Tibial artery (tissue), 4 donors: ENCODE measurements at places on chromosomes 16 and 17.

DNA sequence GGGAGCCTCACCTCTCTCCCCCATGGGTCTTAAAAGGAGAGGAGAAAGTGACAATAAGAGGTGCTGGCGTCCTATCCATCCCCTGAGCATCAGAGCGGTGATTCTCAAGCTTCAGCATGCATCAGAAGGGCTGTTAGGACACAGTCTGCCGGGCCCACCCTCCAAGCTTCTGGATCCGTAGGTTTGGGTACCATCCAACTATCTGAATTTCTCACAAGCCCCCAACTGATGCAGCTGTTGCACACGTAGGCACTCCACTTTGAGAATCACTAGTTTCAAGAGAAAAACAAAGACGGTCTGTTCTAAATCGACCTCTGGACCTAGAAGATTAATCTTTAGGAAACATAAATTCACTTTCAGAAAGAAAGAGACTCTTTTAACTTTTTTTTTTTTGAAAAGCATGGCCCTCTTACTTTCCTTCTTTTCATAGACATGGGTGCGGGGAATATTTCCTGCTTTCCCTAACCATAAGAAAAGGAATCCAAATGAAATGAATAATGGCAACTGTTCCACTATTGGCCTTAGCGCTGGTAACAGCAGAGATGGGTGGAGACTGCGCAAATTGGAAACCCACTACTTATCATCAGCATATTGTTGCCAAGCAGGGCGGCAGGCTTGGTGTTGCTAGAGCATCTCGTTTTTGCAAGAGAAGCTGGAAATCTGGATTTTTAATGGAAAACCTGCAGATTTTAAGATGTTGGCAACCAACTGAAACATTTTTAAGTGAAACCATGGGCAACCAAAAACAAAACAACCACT lies 144.4 kb downstream of the GAS7 start:
- H3K4me3 ChIP-seq, result no peak overlapping the region
- H3K27me3 ChIP-seq, result no peaks in the 10 kb centered on the region
- H3K4me1 ChIP-seq, result no peaks in the 10 kb centered on the region
- no peak overlapping the region for H3K27ac ChIP-seq
- no peaks in the 10 kb centered on the region for H3K36me3 ChIP-seq

DNA sequence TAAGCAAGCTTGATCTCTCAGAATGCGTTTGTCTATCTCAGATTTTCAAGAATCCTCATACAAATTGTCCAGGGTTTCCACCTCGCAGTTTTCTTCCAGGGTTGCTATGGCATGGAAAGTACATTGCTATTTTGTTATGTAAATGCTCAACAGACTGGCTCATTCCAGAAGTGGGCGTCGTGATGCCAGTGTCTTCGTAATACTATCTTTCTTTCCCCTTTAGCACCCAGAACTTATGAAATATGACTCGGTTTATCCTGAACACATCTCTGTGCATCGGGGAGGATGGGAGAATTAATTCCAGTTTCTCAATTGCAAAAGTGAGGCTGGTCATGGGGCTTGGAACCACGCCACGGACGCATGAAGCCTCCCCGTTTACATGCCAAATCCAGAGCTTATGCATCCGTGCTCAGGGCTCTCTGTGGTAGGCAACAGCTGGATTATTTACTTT lies 405.0 kb downstream of the WWOX start:
- no peaks in the 10 kb centered on the region for H3K36me3 ChIP-seq
- H3K27me3 ChIP-seq, result no peaks in the 10 kb centered on the region
- H3K4me3 ChIP-seq, result no peak overlapping the region
- peak; percentile 45 for DNase-seq
- H3K27ac ChIP-seq, result no peak overlapping the region

- H3K4me1 ChIP-seq, result no peaks in the 10 kb centered on the region
- no peak overlapping the region for H3K4me3 ChIP-seq
- H3K27ac ChIP-seq, result peak overlapping the region; percentile 89
- no peaks in the 10 kb centered on the region for H3K36me3 ChIP-seq
- peak; percentile 56 for DNase-seq
- no peaks in the 10 kb centered on the region for H3K27me3 ChIP-seq
Measured at GRCh38 chr17:50027881-50028735, 27.8 kb upstream of the ITGA3 start.

- H3K27ac ChIP-seq, result no peak overlapping the region
- H3K4me3 ChIP-seq, result no peak overlapping the region
- H3K4me1 ChIP-seq, result no peaks in the 10 kb centered on the region
- no peak for DNase-seq
- H3K27me3 ChIP-seq, result no peaks in the 10 kb centered on the region
- H3K36me3 ChIP-seq, result no peaks in the 10 kb centered on the region
Measured at GRCh38 chr17:6374761-6375312, 60.1 kb downstream of the AIPL1 start.

DNA sequence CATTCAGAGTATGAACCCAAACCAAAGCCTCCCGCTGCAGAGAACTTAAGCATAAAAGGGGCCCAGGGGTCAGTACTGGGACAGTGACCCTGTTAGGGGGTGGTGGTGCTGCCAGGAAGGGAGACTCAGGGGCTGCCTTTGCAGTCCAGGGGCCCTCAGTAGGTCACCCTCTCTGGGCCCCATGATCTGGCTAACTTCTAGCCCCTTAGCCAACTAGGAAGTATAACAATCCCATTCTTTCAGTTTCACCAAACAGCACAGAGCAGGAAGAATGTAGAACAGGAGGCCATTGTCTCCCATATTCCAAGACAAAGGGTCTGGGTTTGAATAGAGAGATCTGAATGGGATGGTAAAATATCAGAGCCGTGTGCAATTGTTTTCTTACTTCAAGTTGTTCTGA lies 378.6 kb upstream of the C16orf82 start:
- no peak overlapping the region for H3K4me3 ChIP-seq
- no peak for DNase-seq
- no peaks in the 10 kb centered on the region for H3K27me3 ChIP-seq

DNA sequence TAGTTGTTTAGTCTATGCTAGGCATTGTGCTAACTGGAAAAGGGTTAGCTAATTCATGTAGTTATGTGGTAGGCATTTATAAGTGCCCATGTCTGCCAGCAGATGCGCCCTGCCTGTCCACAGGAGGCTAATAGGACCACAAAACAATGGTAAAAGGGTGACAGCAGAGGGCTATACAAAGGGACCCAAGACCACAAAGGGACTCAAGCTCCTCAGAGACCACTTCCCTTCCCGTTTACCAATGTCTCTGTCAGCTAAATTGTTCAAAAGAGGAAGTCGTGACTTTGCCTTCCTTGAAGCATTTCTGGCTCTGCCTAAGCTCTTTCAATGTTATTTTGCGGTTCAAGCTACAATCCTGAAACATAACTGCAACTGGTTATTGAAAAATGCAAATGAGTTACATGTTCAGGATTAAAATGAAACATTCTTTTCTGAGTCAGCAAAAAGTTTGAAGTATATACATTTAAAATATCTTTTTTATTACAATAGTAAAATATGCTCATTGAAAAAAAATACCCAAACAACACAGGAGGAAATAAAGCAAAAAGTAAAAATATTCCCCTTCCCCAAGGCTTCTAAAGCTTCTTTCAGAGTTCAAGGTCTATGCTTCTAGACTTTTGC lies 149.2 kb downstream of the MAF start:
- no peak overlapping the region for H3K27ac ChIP-seq
- no peak overlapping the region for H3K4me3 ChIP-seq
- H3K4me1 ChIP-seq, result no peaks in the 10 kb centered on the region
- DNase-seq, result no peak
- H3K27me3 ChIP-seq, result peaks cover 6% of the 10 kb centered on the region

GRCh38 chr17:27975146-27976011 lies 67.1 kb upstream of the NLK start:
- no peak for DNase-seq
- no peaks in the 10 kb centered on the region for H3K4me1 ChIP-seq
- no peaks in the 10 kb centered on the region for H3K36me3 ChIP-seq
- H3K27me3 ChIP-seq, result no peaks in the 10 kb centered on the region
- H3K4me3 ChIP-seq, result no peak overlapping the region
- H3K27ac ChIP-seq, result no peak overlapping the region

DNA sequence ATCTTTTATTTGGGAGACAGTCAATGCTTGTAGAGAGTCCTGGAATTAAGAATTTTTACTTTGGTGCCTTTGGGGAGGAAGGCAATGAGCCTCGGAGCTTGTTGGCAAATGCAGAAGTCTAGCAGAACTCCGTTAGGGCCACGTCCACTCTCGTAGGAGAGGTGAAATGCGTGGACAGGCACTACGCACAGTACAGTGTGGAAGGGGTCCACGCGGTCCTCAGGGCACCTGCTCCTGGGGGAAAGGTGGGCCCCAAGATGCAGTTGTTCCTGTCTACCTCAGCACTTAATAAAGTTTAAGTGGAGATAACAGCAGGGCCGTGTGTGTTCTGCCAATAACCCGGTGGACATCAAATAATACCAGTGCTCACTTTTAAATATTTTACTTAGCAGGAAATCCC lies 1.8 kb downstream of the RAB11FIP3 start:
- H3K27me3 ChIP-seq, result no peaks in the 10 kb centered on the region
- peak overlapping the region; percentile 59 for H3K27ac ChIP-seq
- H3K36me3 ChIP-seq, result no peaks in the 10 kb centered on the region
- no peak for DNase-seq

- H3K36me3 ChIP-seq, result no peaks in the 10 kb centered on the region
- H3K4me1 ChIP-seq, result no peaks in the 10 kb centered on the region
- no peak for DNase-seq
- H3K4me3 ChIP-seq, result no peak overlapping the region
Measured at GRCh38 chr16:9868606-9869149, 313.6 kb downstream of the GRIN2A start.

DNA sequence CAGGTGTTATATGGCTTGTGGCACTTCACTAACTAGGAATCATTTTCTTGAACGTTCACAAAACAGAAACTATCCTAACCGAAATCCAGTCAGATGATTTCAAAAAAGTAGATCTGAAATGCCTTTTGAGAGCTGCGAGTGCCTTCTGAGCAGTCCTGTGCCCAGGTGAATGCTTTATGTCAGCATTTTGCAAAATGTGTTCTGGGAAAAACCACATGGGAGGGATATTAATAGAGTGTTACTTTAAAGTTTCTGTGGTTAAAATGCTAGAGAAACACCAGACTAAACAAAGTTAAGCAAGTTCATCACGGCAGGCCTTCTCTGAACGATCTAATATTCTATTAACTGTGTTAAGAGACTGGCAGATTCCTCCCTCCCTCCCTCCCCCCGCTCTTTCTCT lies 15.8 kb upstream of the RGS9 start:
- no peak overlapping the region for H3K27ac ChIP-seq
- no peak overlapping the region for H3K4me3 ChIP-seq
- H3K27me3 ChIP-seq, result no peaks in the 10 kb centered on the region
- peaks cover 3% of the 10 kb centered on the region for H3K4me1 ChIP-seq
- H3K36me3 ChIP-seq, result no peaks in the 10 kb centered on the region

- DNase-seq, result no peak
- no peak overlapping the region for H3K27ac ChIP-seq
- H3K4me1 ChIP-seq, result peaks cover 16% of the 10 kb centered on the region
- no peaks in the 10 kb centered on the region for H3K27me3 ChIP-seq
- no peak overlapping the region for H3K4me3 ChIP-seq
- no peaks in the 10 kb centered on the region for H3K36me3 ChIP-seq
Measured at GRCh38 chr17:4994081-4994595, 3.2 kb downstream of the INCA1 start.

DNA sequence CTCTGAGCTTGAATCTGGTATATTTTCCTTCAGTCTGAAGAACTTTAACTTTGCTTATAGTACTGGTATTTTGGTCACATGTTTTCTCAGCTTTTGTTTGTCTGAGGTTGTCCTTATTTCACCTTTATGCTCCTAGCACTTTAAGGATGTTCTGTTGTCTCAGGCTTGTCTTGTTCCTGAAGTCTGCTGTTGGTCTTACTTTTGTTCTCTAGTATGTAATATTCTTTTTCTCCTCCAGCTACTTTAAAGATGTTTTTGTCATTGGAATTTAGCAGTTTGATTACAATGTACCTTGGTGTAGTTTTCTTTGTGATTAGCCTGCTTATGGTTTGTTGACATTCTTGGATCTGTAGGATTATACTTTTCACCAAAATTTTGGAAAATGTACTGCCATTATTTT lies 23.6 kb downstream of the RPTOR start:
- no peaks in the 10 kb centered on the region for H3K27me3 ChIP-seq
- no peaks in the 10 kb centered on the region for H3K36me3 ChIP-seq
- DNase-seq, result no peak

GRCh38 chr17:6069539-6070429 lies at the start of gene WSCD1:
TSS of gene WSCD1 (plus strand) at chr17:6070379. CDS start at chr17:6080659, 10,280 bp downstream.
- no peak for DNase-seq
- peak within 1 kb of the TSS; percentile 57 for H3K27ac ChIP-seq
- no peaks in the 10 kb centered on the region for H3K4me1 ChIP-seq
- H3K4me3 ChIP-seq, result peak within 1 kb of the TSS; percentile 83
- no peaks in the 10 kb centered on the region for H3K36me3 ChIP-seq

GRCh38 chr16:4404247-4404966 lies 12.0 kb downstream of the CORO7 start:
- H3K4me3 ChIP-seq, result no peak overlapping the region
- H3K4me1 ChIP-seq, result no peaks in the 10 kb centered on the region
- H3K36me3 ChIP-seq, result peaks cover 71% of the 10 kb centered on the region
- H3K27ac ChIP-seq, result no peak overlapping the region
- DNase-seq, result no peak

GRCh38 chr16:75238132-75238852 lies 13.1 kb downstream of the BCAR1 start:
- peak overlapping the region; percentile 93 for H3K27ac ChIP-seq
- H3K4me3 ChIP-seq, result peak overlapping the region; percentile 15
- DNase-seq, result peak; percentile 96
- H3K27me3 ChIP-seq, result no peaks in the 10 kb centered on the region

- H3K36me3 ChIP-seq, result peaks cover 6% of the 10 kb centered on the region
- H3K27me3 ChIP-seq, result no peaks in the 10 kb centered on the region
- H3K4me3 ChIP-seq, result no peak overlapping the region
Measured at GRCh38 chr17:75183999-75184884, 1.5 kb upstream of the SUMO2 start.

- no peaks in the 10 kb centered on the region for H3K27me3 ChIP-seq
- no peak overlapping the region for H3K27ac ChIP-seq
- H3K4me3 ChIP-seq, result no peak overlapping the region
Measured at GRCh38 chr17:76280650-76281049, 15.5 kb downstream of the UBALD2 start.

GRCh38 chr17:40459636-40460603 lies 16.7 kb downstream of the IGFBP4 start:
- peaks cover 7% of the 10 kb centered on the region for H3K27me3 ChIP-seq
- no peak for DNase-seq
- no peak overlapping the region for H3K27ac ChIP-seq
- H3K36me3 ChIP-seq, result no peaks in the 10 kb centered on the region
- peaks cover 26% of the 10 kb centered on the region for H3K4me1 ChIP-seq
- H3K4me3 ChIP-seq, result no peak overlapping the region

DNA sequence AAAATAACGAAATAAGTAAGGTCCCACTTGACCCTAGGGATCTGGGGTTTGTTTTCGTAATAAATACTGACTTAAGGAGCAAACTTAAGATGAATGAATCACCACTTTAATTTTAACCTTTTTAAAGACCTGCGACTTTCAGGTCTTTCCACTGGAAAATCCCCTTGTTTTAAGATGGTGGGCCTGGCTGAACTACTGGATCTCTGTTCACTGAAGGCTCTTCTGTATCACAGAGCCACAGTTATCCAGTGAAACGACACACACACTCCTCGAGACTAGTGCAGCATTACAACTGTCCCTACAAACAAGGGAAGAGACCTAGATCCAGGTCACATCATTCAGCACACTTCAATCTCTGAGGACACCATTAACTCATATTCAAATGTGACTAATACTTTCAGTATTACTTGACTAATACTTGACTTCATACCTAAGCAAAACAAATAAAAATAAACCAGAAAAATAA lies 299.0 kb downstream of the CEP112 start:
- H3K27ac ChIP-seq, result no peak overlapping the region
- no peaks in the 10 kb centered on the region for H3K27me3 ChIP-seq
- DNase-seq, result no peak
- no peak overlapping the region for H3K4me3 ChIP-seq
- H3K4me1 ChIP-seq, result no peaks in the 10 kb centered on the region

- no peak for DNase-seq
- no peak overlapping the region for H3K27ac ChIP-seq
- H3K36me3 ChIP-seq, result peaks cover 5% of the 10 kb centered on the region
- no peaks in the 10 kb centered on the region for H3K4me1 ChIP-seq
- H3K4me3 ChIP-seq, result no peak overlapping the region
Measured at GRCh38 chr17:6075845-6076244, 5.7 kb downstream of the WSCD1 start.
